ENCODE measurements at places on chromosomes 3 and 15.

- DNase-seq: no peak
These were observed 66.5 kb upstream of the ARRDC4 start for GRCh38 chr15:97893967-97894366.

- DNase-seq: no peak
These were observed 240.6 kb upstream of the NAALADL2 start for GRCh38 chr3:174618368-174619080.

DNA sequence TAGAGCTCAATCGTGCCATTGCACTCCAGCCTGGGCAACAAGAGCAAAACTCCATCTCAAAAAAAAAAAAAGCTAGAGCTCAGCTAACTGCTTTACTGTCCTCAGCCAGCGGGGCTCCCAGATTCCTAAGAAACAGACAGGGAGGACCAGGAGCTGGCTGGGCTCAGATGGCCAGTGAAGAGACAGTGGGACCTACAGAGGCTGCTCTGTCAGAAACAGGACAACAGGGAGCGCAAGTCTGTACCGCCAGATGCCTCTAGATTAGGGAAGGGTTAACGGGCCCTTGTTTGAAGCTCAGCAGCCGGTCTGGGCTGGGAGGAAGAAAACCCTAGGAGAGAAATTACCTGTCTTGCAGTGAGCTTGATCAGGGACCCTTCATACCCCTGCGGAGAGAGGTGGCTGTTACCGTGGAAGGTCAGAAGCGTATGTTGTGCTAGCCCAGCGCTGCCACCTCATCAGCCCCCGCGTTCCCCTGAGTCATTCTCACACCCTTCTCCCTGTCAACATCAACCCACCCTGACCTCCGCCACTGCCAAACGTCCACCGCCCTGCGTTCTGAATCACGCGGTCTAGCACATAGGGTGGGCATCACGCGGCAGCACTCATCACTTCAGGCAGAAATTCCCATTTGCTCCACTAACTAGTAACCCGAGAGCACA is 25.3 kb downstream of the RBPMS2 start:
- no peak for DNase-seq

GRCh38 chr3:173191611-173192010 is 50.6 kb upstream of the SPATA16 start:
- DNase-seq: no peak

DNA sequence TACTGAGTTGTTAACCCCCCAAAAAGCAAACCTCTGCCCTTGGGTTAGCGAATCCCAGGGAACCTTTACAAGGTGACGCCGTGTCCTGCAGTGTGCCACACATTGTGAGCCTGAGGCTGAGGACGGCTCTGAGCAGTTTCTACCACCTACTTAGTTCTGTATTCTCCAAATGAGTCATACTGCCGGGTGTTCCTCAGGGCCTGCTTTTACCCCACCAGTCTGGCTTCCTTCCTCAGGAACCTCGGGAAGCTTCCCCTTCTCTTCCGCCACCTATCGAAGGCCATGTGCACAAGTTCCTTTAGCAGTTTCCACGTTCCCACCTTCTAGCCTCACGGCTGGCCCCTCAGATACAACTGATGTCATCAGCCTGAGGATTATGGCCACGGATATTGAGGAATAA is 384.0 kb upstream of the TPM1 start:
- no peak for DNase-seq

DNA sequence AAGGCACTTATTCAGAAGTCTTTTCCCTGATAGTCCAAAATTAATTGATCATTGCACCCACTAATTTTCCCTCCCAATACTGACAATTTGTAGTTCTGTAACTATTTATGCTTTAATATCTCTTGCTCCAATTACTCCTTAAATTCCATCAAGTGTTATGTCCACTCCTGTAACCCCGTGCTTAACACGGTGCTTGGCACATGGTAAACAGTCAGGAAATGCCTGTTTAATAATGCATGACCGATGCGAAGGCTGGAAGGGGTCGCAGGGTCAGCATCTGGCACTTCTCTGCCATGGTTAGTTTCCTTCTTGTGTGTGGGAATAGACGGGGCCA is 553 bp upstream of the SEC22A start:
- no peak for DNase-seq
